ENCODE measurements at places on chromosomes 16 and 17.

GRCh38 chr16:2969545-2970521 lies 685 bp downstream of the PAQR4 start:
- DNase-seq, result no peak

DNA sequence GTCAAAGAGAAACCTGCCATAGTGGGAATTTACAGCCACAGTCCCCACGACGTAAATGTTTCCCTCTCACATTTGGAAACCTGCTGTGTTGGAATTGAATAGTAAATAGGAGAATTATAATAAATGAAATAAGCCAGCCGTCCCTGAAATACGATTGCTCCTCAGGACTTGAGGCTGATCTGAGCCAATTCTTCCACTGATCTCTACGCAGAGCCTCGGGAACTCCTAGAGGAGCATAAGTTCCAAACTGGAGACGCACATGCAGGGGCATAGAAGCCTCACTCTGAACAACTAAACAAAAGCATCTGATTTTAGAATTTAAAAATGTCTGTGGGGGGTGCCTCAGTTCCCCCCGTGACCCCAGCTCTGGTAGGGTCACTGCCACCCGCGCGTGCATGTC lies 10.2 kb upstream of the TEX19 start:
- no peak for DNase-seq

- no peak for DNase-seq
Measured at GRCh38 chr16:77736879-77737278, 14.6 kb downstream of the NUDT7 start.

- DNase-seq, result no peak
Measured at GRCh38 chr16:24988593-24989338, 26.4 kb downstream of the ARHGAP17 start.

GRCh38 chr16:25493136-25493811 lies 198.5 kb upstream of the HS3ST4 start:
- DNase-seq, result no peak

GRCh38 chr17:35944151-35944550 lies 638 bp upstream of the LYZL6 start:
- no peak for DNase-seq

GRCh38 chr16:2040041-2040786 lies 7.4 kb downstream of the NTHL1 start:
- no peak for DNase-seq

DNA sequence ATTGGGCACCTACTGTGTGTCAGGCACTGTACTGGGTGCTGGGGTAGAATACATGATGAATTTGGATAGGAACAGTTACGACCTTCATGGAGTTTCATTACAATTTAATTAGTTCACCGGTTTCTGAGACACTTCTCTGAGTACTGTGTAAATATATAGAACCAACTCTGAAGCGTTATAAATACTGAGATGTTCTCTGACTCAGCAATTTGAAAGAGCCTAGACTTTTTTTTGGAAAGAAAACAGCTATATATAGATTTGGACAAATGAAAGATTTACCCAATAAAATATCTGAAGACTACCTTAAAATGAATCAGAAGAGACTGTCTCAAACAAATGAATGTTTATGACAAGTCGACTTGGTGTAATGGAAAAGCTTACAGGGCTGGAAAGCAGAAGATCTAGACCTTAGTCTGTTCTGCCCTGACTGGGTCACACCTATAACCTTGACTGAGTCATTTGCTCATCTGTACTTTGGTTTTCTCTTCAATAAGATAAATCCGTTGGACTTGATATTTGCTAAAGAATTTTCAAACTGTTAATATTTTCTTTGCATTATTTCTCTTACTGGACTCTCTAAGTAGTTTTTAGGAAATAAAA lies 4.6 kb upstream of the GAN start:
- no peak for DNase-seq

GRCh38 chr17:43334738-43335402 lies 63.9 kb upstream of the ARL4D start:
- DNase-seq, result no peak

GRCh38 chr16:70703041-70703834 lies 17.4 kb upstream of the MTSS2 start:
- peak; percentile 91 for DNase-seq

DNA sequence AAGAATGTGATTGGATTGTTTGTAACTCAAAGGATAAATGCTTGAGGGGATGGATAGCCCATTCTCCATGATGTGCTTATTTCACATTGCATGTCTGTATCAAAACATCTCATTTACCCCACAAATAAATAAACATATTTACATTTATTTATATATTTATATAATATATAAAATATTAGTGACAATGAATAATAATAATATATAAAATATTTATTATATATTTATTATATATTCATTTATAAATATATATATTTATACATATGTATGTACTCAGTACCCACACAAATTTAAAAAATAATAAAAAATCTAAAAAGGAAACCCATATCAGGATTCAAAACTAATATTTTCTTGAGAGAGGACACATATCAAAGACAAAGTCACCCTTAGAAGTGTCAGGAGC lies 429.9 kb downstream of the KCNJ2 start:
- DNase-seq, result no peak

DNA sequence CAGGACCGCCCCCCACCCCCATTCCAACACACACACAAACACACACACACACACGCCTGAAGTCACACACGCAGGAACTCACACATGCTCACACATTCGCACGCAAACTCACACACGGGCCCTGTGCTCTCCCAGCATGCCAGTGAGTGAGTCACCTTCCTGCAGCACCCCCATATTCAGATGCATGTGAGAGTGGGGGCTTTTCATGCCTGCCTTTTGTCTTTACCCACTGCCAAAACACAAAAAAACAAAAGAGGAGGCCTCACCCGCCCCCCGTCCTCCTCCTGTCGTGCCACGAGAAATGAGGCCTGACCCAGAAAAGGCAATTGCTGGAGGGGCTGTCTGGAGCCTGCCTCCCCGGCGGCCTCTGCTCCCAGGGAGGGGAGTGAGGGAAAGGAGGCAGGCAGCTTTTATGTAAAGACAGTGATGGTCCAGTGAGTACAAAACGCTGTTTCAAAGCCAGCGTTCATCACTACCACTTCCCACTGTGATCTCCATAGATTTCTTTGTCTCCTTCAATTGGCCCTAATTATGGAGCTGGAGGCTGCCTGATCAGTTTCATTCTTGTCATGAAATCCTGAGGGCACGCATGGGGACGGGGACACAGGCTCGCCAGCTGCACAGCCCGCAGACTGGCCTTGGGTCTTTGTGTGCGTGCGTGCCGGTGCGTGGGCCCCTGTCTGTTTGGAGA lies 29.5 kb upstream of the GSE1 start:
- peak; percentile 55 for DNase-seq

GRCh38 chr16:80938004-80938878 lies 68.4 kb downstream of the CMC2 start:
- DNase-seq, result peak; percentile 99

Data from AG09309 (cell line).